ENCODE measurements at places on chromosomes 16 and 17.

DNA sequence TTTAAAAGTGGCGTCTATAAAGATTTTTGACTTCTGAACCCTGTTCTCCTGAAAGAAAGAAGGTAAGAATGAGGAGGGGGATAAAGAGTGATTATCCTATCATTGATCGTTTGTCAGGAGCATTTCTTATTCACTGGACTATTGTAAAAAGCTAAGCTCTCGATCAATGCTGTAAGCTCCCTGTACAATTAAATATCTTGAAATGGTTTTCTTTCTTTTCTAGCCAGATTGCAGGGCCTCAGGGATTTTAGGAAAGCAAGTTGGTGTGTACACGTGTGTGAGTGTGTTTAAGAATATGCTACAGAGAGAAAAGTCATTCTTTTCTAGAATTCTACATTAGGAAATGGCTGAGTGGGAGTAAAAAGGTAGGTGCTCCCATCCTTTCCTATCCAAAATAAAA is 154.5 kb downstream of the AATF start:
- no peak for DNase-seq

DNA sequence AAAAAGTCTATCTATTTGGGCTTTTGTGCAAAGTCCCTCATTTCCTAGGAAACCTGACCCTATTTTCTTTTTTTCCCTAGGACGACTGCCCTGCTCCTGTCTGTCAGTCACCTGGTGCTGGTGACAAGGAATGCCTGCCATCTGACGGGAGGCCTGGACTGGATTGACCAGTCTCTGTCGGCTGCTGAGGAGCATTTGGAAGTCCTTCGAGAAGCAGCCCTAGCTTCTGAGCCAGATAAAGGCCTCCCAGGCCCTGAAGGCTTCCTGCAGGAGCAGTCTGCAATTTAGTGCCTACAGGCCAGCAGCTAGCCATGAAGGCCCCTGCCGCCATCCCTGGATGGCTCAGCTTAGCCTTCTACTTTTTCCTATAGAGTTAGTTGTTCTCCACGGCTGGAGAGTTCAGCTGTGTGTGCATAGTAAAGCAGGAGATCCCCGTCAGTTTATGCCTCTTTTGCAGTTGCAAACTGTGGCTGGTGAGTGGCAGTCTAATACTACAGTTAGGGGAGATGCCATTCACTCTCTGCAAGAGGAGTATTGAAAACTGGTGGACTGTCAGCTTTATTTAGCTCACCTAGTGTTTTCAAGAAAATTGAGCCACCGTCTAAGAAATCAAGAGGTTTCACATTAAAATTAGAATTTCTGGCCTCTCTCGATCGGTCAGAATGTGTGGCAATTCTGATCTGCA is 12.9 kb downstream of the TMEM98 start:
- DNase-seq = peak; percentile 37

DNA sequence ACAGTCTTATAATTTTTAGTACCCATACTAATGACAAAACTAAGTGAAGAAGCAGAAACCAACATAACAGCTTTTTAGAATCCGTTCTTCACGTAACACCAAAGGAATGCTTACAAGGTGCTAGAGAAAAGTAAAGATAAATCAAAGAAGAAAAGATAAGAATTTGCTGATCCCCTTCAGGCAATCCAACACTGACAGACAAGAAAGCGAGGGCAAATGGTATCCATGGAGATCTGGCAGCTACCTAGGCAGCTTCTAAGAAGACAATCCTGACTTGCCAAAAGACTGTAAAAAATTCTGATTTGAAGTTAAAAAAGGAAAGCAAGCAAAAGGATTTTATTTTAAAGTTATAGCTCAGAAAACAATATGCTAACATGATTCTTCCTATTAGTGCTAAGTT is 14.6 kb downstream of the BBS2 start:
- DNase-seq = no peak

- DNase-seq = no peak
Measured at GRCh38 chr17:18966831-18967624, 15.1 kb downstream of the SLC5A10 start.

DNA sequence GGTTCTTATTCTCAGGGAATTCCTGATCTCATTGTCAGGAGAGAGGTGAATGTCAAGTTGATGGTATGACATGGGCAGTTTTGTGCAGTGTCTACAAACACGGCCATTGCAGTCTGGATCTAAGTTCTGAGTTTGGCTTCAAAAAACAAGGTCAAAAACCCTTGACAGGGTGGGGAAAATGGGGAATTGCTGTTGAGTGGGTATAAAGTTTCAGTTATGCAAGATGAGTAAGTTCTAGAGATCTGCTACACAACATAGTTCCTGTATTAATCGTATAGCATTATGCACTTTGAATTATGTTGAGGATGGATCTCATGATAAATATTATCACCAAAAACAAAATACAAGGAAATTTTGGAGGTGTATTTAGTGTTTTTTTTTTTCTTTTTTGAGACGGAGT is 36.6 kb upstream of the CARMIL2 start:
- DNase-seq = no peak

GRCh38 chr16:68607443-68607842 is 37.7 kb upstream of the CDH3 start:
- DNase-seq = no peak
